ENCODE measurements at places on chromosomes 11 and 22.

DNA sequence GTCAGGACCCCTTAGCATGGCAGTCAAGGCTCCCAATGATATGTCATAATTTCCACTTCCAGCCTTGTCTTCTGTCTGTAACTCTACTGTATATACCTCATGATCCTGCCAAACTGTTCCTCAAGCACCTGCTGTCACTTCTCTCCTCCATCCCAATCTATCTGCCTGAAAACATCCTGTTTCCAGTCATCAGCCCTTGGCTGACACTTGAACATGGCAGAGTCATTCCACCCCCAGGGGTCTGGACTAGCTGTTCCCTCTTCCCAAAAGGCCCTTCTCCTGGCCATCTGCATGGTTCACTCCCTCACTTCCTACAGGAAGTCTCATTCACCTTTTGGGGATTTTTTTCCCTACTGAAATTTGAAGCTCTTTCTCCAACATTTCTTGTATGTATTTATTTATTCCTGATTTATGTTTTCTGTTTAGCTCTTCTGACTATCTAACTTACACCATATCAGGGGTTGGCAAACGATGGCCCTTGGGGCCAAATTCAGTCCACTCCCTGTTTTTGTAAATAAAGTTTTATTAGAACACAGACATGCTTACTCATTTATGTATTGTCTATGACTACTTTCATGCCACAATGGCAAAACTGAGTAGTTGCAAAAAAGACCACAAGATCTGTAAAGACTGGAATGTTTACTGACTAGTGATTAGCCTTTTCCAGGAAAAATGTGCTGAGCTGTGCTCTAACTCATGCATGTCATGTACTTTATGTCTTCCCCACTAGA, 278.4 kb downstream of the KIRREL3 start:
- DNase-seq: no peak

DNA sequence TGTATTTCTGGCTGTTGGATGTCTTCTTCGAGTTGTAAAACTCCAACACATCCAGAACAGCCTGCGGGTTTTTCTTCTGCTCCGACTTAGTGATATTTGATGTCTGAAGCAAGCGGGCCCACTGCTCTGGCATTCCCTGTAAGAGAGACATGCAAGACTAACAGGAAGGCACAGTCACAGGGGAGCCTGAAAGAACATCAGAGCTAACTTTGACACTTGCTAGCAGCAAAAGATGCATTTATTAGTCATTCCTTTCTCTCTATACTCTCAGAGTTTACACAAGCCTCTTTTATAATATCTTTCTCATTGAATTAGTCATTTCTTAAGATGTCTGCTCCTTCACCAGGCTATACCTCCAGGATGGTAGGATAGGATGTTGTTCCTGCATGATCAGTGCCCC, 77.8 kb upstream of the GDPD4 start:
- DNase-seq: no peak

DNA sequence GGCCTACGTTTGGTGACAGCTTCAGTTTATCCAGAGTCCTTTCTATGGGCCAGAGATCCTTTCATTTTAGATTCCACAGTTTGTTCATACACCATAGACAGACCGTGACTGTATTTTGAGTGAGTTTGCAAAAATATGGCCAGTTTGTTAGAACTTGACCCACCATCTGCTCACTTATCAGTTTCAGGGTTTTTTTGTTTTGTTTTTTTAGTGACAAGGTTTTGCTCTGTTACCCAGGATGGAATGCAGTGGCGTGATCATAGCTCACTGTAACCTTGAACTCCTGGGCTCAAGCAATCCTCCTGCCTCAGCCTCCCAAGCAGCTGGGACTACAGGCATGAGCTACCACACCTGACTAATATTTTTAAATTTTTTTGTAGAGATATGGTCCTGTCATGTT, 9.1 kb upstream of the CKAP5 start:
- DNase-seq: no peak

DNA sequence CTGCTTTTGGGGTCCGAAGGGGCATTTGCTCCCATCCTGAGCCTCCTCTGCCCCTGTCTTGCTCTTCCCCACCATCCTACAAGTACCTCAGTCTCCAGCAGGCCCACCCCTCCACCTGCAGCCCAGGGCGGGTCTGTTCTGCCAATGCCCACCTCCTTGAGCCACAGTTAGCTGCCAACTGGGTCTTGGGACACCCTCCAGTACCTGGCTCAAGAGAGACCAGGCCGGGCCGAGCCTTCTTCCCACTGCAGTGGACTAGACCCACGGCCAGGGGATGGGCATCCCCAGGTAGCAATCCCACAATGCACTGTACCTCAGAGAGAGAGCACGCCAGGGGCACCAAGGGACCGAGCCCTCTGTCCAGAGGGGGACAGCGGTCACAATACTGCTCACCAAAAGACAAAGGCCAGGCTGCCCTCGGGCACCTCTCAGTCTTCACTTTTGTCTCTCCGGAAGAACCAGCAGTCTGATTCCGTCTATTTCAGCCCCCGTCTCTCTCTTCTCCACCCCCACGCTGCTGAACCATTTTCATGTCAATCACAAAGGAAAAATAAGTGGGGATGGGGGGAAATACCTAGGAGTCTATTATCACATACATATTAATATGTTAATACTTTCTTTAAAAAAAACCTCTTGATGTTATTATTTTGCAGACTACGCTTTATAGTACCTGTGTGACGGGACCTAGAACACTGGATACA, 51.7 kb downstream of the SYT13 start:
- no peak for DNase-seq

DNA sequence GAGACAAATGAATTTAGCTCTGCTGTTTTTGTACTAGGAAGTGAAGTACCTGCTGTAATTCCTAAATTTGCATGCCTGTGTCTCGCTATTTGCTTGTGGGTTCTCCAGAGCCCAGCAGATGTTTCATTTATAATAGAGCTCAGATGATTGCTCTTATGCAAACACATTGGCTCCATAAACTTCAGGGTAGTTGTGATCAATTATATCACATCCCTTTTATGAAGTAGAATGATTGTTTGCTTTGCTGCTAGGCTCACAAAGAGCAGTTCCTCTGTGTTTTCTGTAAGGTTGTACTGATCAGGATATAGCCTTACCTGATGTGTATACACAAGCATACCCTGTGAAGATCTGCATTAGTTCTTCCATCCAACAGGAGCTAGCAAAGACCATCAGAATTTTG, 64.1 kb downstream of the C11orf87 start:
- no peak for DNase-seq

DNA sequence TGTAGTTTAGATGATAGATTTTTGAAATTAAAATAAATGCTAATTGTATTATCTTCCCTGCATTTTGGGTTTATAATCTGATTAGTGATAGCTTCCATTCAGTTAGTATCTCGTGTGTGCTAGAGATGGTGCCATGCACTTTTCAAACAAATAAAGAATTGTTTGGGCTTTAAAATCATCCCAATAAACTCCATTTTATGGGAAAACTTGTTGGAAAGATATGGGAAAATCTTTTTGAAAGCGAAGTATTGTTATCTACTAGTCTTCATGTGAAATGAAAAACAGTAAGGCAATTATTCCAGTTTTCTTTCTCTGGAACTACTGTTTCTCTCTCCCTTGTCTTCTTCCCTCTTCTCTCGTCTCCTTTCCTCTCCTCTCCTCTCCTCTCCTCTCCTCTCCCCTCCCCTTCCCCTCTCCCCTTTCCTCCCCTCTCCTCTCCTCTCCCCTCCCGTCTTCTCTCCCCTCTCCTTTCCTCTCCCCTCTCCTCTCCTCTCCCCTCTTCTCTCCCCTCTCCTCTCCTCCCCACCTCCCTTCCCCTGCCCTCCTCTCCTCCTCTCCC, 27.9 kb upstream of the MUC15 start:
- DNase-seq: no peak

DNA sequence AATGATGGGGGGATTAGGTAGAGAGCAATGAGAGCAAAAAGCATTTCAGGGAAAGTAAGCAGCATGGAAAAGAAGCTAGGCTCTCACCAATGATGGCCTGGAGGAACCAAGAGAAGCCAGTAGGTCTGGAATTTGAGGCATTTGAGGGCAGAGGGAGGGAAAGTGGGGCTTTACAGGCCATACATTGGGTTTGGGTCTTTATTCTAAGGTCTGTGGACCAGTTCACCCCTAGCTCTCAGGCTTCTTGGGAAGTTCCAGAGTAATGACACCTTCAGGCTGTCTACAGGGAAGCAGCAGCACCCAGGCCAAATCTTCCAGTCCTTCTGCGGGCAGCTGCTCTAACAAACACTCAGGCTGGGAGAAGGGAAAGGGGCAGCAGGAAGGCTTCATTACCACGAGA, 29.4 kb downstream of the ARFGAP2 start:
- no peak for DNase-seq

DNA sequence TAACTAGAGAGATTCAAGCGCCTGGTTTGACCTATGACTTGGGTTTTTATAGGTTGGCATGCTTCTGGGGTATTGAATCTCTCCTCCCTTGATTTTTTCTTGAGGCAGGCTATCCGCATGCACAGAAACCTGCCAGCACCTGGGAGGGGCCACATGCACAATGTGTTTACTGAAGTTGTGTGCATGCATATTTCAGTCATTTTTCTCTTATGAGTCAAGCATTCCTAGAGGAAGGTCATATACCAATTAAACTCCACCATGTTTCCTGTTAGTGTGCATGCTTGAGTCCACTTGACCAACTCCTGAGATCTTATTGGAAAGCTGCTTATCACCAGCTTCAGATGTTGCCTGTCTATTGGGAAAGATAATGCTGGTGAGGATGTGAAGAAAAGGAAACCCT, 1718.4 kb downstream of the LRRC4C start:
- peak; percentile 35 for DNase-seq

GRCh38 chr11:111623527-111624030, 21.3 kb downstream of the SIK2 start:
- DNase-seq: no peak

DNA sequence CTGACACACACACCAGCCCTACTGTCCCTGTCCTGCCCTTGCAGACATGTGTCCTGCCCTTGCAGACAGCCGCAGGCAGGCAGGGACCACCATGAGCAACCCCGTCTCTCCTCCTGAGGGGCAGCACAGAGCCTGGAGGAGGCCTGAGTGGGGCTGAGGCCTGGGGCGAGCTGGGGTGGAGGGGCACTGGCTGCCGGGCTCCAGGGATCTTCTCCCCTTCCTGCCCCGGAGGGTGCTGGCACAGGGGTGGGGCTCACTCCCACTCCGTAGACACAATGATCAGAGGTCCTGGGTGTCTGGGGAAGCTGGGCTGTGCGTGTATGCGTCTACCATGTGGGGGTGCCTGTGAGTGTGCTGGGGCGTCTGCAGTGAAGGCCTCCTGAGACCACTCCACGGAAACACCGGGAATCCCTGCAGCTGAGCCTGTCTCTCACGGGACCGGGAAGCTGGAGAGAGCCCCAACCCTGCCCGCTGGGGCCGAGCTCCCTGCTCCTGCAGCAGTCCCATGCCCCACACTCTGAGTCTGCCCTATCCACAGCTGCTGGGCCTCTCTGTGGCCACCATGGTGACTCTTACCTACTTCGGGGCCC, 588 bp downstream of the TSPAN32 start:
- no peak for DNase-seq

DNA sequence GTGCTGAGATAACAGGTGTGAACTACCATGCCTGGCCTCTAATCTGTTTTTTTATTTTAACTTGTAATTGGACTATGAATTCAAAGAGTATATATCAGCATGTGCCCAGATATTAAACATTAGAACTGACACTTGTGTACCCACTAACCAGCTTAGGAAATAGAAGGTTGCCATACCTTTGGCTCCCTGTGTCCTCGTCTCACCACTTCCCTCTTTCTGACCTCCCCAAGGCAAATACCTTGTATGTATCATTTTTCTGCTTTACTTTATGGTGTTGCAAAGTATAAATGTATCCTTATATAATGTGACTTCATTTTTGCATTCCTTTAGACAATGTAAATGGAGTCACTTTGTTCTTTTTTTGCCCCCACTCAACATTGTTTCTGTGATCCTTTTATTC, 9.1 kb downstream of the PPP6R3 start:
- DNase-seq: no peak

GRCh38 chr11:118001494-118001971, 15.3 kb downstream of the IL10RA start:
- DNase-seq: no peak

GRCh38 chr11:73916435-73916834, 34.4 kb upstream of the DNAJB13 start:
- DNase-seq: no peak

GRCh38 chr11:76086743-76087635, 119.3 kb downstream of the WNT11 start:
- no peak for DNase-seq

DNA sequence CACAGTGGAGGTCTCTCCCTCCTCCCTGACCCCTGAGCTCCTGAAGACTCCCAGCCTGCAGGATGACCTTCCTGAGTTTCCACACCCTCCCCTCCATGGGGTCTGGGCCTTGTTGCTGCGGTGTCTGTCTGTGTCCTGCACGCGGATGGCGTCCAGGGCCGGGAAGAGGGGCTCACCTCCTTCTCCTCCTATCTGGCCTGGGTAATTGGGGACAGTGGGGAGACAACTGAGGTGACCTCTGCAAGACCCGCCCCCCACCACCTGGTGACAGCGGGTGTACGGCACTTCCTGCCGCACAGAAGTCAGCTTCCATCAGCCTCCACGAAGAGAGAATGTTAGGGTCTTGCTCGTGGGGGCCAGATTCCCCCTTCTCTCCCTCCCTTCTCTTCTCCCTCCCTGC, 31.7 kb downstream of the LINC01488 start:
- no peak for DNase-seq
